ENCODE measurements at places on chromosomes 16 and 17.

GRCh38 chr16:56425439-56425832, at the start of gene AMFR:
Gene AMFR, minus strand, starts transcription at chr16:56425545. Its CDS starts 218 bp downstream, at chr16:56425327.
- peak; percentile 85 for DNase-seq

GRCh38 chr17:59365383-59365981, 34.0 kb downstream of the YPEL2 start:
- no peak for DNase-seq

- DNase-seq = peak; percentile 73
Observed at GRCh38 chr17:9878786-9879525, 26.1 kb downstream of the RCVRN start.

- no peak for DNase-seq
Observed at GRCh38 chr17:64057701-64058263, 37.3 kb upstream of the ICAM2 start.

GRCh38 chr16:64990101-64990500, 131.8 kb downstream of the CDH11 start:
- no peak for DNase-seq

GRCh38 chr17:68514831-68515635, 2.8 kb downstream of the PRKAR1A start:
- peak; percentile 57 for DNase-seq

GRCh38 chr16:85832570-85833218, 33.2 kb downstream of the COX4I1 start:
- DNase-seq = no peak

GRCh38 chr17:27366437-27366836, 72.5 kb downstream of the WSB1 start:
- DNase-seq = no peak

GRCh38 chr16:57642160-57643135, 14.0 kb downstream of the ADGRG1 start:
- DNase-seq = no peak

All from fibroblast of skin of abdomen (primary cell).